ENCODE measurements at places on chromosomes 7 and 10.

DNA sequence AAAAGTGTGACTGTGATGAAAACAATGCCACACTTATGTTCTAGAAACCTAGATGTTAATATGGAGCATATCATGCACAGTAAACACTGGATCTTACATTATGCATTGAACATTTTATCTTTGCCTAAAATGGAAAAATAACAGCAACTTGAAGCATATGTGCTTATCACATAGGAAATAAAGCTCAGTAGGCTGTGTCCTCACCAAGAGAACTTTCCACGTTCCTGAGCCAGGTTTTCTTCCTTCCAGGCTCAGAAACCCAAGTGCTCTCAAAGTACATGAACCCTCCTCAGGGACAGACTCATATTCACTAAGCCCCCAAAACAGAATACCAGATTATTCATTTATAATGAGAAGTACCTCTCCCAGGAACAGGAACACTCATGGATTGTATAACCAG is 79.4 kb upstream of the PRKAR2B start:
- no peak for DNase-seq

- no peak for DNase-seq
Measured at GRCh38 chr7:112298543-112299100, 92.1 kb downstream of the ZNF277 start.

DNA sequence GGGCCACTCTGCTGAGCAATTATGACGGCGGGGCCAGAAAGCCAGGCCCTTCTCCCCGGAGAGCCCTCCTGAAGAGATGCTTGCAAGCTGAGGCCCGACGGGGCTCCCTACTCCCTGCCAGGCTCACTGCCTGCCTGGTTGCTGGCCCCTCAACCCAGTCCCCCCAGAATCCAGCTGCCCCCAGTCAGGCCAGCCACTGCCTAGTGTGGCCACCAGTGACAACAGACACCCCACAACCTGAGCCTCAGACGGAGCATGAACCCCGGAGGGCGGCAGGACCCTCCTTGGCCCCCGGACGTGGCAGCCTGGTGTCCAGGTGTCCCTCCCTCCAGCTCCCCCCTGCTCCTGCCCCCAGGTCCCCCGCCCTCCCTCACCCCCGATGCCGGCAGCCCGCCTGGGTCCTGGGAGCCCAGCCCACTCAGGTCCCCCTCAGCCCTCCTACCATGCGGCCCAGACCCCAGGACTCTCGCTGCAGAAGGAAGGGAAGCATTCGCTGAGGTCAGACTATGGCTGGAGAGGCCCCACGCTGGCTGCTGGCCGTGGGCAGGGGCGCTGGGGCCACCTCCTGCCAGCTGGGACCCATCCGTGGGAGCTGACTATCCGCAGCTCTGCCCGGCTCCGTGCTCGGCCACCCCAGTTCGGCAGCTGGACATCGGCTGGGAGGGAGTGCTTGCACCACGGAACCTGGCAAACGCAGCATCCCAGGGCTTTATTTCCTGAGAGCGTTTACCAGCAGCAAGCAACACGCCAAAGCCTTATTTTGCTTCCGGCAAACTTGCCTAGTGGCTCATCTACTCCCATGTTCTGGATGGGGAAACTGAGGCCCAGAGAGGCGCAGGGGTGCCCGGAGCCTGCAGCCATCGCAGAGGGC is 89.8 kb downstream of the UNCX start:
- no peak for DNase-seq

DNA sequence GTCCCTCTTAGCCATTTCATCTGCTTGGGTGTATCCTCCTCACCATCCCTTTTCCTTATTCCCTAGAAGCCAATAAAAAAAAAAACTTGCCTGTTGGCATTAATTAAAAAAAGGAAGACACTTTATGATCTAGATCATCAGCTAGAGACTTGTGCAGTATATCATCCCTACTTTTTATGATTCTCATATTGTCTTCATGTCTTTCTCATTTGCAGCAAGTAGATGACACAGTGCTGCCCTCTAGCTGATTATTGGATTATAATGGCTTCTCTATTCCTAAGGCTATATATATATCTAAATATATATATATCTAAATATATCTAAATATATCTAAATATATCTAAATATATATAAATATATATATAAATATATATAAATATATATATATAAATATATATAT is 272.4 kb upstream of the LRGUK start:
- no peak for DNase-seq

GRCh38 chr7:133036289-133036688 is 45.6 kb downstream of the CHCHD3 start:
- no peak for DNase-seq

DNA sequence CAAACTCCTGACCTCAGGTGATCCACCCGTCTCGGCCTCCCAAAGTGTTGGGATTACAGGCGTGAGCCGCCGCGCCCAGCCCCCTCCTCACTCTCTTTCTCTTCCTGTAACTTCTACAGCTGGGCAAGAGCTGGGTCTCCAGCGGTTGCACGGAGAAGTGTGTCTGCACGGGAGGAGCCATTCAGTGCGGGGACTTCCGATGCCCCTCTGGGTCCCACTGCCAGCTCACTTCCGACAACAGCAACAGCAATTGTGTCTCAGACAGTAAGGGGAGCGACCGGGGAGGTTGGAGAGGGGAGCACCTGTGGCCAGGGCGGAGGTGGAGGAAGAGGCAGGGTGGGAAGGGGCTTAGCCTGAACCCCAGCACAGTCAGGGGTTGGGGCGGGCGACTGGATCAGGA is 41.4 kb downstream of the EPHB4 start:
- no peak for DNase-seq

DNA sequence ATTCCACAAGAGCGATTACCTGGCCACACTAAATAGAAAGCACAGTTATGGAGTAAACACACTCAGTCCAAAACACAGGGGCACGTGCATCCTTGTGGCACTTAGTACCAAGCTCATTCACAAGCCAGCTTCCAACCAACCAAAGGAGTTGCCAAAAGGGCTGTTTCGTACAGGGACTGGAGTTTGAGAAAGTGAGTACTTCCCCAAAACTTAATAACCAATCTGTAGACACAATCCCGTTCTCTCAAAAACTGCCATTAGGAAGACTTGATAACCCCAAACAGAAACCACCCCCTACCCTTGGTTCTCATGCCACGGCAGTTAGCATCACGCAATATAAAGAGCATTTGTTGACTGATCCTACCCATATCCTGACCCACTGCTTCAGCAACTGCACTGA is 166.2 kb upstream of the ASAH2 start:
- no peak for DNase-seq

GRCh38 chr10:1158066-1158465 is 101.9 kb downstream of the WDR37 start:
- DNase-seq: no peak

DNA sequence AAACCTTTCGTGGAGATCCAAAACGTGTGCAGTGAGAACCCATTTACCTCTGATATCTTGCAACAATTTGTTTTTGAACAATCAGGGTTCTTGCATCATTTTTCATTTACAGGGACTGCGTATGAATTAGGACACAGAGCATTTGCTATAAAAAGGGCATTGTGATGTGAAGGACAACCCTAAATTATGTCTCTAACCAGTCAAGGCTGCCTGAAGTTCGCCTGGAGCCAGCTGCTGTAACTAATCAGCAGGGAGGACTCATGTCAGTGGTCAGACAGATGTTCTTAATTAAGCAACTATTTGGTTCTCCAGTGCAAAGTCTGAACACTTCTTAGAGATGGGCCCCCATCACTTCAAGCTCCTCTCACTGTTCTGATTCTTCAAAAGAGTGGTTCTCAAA is 674.8 kb downstream of the KCNMA1 start:
- no peak for DNase-seq

DNA sequence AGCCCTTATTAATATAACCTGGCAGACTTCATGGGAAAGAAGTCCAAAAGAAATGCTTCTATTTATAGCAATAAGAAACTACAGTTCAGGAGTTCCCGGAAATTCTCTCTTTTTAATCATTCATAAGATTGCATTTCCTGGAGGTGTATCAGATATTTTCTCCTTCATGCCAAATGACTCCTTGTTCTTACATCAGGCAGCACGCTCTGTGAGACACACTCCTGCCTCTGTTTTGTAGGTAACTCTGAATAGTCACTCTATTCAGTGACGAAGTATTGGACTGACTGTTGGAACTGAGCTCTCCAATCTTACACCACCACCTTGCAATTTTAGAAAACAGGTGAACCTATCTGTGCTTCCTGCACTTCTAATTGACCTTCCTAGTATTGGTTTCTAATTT is 78.7 kb upstream of the MSRB2 start:
- DNase-seq: no peak

DNA sequence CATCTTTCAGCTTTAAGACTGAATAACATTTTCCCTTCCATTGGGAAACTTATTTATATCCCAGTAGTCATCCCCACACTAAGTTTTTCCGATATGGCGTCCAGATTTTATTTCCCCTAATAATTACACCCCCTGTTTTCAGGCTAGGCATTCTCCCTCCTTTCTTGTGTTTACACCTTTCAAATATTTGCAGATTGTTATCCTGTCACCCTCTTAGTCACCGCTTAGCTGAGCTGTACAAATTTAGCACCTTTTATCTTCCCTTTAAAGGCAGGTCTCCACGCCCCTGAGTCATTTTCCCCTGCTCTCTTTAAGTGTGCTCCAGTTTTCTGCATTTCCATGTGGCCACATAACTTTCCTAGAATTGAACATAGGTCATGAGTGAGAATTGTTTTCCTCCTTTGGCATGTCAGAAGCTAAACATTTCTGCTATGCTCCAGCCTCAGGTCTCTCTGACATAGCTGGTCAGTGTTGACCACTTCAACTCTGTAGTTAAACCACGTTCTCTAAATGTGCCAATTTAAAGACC is 47.4 kb downstream of the LRRC4 start:
- DNase-seq: no peak

All from stimulated activated CD4-positive, alpha-beta T cell treated with anti-CD3 and anti-CD28 coated beads, Interleukin-4, amount 100 ng/mL, for 4 hours (primary cell).